Cortex of kidney (tissue), 1 donor: ENCODE measurements at places on chromosomes 3 and 15.

GRCh38 chr3:125220727-125221429, 8.3 kb upstream of the SLC12A8 start:
- no peak for DNase-seq

GRCh38 chr3:49568965-49569364, 14.7 kb downstream of the BSN start:
- no peak for DNase-seq

DNA sequence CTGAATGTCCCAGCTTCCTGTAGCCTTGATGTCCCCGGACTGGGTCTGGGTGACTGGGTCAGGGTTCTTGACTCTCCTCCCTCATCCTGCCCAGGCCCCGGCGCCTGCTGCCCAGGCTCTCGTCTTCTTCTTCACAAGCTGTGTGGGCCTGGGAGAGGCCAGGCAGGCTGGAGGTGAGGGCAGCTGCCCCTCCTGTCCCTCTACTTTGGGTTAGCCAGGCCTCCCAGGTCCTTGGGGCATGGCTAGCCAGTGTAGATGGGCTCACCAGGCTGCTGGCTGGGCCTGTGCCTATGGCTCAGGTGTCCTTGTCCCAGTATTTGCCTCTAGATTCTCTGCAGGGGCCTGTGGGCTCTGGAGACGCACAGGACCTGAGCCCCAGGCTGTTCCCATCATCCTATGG, 31.8 kb downstream of the TKT start:
- no peak for DNase-seq

GRCh38 chr3:46112984-46113383, 85.7 kb upstream of the XCR1 start:
- no peak for DNase-seq

GRCh38 chr15:100033140-100033857, 300.1 kb upstream of the LYSMD4 start:
- DNase-seq, result no peak

DNA sequence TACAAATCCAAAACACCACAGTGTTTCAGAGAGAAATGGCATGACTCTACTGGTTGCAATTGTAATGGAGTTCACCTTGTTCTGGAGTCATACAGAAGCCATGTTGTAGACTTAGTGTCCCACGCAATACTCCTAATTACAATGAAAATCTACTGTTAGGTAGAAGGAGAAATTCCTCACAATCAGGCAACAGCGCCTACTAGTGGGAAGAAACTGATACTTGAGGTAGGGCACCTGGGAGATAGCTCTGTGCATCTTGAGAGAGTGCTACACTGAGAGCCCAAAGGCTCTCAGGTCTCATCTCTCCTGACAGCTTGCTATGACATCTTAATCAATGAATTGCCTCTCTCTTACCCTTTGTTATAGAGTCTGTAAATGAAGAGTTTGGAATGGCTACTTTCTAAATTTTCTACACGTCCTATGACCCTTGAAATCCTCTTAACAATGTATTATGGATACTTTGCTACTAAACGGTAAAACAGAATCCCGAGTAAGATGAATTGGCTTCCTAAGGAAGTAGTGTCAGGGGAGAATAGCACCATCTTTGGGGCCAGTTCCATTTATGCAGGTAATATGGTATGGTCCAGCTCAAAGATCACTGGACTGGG, 422.7 kb upstream of the TPRG1 start:
- no peak for DNase-seq

DNA sequence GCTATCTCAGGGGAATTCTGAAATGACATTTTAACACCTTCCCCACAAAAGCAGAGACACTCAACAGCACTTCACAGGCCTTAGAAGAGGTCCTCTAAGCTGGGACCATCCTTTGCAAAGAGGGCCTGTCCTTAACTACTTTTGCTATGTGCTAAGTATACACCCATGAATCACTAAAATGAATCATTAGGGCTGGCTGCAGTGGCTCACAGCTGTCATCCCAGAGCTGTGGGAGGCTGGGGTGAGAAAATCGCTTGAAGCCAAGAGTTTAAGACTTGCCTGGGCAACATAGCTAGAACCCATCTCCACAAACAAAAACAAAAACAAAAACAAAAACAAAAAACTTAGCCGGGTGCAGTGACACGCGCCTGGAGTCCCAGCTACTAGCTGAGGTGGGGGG, 53.9 kb upstream of the MELTF start:
- DNase-seq, result no peak

- DNase-seq, result no peak
Measured at GRCh38 chr3:11159421-11159904, 5.2 kb downstream of the HRH1 start.

DNA sequence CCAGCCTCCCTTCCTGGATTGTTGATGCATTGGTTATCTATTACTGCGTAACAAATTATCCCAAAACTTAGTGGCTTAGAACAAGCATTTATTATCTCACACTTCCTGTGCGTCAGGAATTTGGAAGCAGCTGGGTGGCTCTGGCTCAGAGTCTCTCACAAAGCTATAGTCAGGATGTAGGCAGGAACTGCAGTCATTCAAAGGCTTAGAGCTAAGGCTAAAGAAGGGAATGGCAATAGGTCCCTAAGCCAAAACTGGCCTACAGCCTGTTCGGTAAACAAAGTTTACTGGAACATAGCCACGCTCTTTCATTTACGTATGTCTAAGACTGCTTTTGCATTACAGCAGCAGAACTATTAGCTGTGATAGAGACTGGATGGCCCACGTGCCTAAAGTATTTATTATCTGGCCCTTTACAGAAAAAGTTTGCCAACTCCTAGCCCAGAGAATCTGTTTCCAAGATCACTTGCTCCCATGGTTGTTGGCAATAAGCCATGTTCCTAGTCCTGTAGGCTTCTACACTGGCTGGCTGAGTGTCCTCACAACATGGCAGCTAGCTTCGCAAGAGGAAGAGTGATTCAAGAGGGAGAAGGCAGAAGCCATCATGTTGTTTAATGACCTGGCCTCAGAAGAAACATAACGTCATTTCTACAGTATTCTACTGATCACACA, 132.4 kb downstream of the SNRK start:
- no peak for DNase-seq

DNA sequence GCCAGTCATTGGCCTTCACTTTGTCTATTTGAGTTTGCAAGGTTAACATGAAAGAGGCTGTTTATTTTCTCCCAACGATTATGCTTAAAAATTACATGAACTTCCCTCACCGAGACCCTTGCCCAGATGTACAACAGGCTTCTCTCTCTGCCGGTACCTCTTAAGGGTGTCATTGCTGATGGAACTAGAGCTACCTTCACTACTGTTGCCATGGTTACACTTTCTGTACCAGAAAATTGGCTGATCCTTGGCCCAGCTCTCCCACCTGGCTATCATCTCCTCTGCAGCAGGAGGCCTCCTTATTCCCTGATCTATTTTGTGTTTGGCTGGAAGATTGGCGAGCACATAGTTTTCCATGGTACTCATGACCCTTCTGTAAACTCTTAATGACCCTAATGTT, 24.0 kb upstream of the LIPC start:
- no peak for DNase-seq

- DNase-seq, result no peak
Measured at GRCh38 chr3:4722103-4722502, 229.0 kb downstream of the ITPR1 start.

- DNase-seq, result no peak
Measured at GRCh38 chr15:66789029-66790025, 87.3 kb downstream of the SMAD6 start.

DNA sequence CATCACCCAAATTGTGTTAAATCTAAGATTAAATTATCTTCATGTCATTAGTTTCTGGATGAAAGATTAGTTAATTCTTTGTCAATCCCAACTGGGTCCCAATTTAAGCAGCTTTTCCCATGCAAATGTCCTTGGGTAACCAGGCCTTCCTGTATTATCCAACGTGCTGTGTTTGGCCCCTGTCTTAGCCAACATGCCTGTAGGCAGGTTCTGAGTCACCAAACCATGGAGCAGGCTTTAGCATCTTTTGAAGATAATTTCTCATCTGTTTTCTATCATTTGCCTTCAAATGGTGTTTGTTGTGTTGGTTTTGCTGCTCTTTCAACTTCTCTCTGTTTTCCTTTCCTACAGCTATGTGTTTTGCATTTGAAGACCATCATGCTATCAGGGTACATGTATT, 216.2 kb downstream of the ITPR1 start:
- DNase-seq, result no peak

DNA sequence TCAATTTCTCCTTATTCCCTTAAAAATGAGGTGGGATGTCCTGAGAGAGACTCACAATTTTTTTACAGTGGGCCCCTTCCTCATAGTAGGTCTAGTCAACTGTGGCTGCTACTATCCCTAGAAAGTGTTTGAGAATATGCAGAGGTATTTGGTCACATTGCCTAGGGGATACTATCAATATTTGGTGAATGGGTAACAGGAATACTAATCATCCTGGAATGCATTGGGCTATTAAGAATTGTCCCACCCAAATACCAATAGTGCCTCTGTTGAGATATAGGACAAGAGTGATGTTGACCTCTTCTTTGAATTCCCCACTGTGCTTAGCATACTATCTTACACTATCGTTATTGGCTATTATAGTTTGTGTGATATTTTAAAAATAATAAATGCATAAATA, 389.4 kb downstream of the DIPK2A start:
- no peak for DNase-seq

DNA sequence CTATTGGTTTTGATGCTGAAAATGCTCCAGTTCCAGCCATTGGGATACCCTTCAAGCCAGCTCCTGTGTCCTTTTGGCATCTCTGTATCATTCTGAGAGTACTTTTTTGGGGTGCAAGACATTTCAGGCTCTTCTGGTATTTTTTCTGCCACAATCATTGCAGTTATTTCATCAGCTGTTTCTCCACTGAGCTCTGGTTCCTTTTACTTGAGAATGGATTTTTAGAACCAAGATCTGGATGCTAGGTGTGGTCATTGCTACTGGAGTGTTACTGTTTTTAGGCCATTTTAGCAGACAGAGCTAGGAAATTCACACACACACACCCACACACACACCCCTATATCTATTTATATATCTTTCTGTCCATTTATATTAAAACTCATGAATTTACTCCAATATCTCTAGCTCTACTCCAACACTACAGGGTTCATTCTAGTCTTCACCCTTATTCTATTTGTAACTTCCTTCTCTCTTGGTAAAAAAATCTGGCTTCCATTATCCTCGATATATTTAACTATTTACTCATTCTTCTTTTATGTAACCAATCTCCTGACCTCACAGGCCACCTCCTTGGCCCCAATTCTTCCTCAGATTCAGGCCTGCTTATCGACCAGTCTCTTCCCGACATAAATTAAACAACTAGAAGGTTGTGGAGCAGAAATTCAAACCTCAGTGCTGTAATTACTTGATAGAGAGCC, 17.0 kb downstream of the SLC35G2 start:
- DNase-seq, result no peak

DNA sequence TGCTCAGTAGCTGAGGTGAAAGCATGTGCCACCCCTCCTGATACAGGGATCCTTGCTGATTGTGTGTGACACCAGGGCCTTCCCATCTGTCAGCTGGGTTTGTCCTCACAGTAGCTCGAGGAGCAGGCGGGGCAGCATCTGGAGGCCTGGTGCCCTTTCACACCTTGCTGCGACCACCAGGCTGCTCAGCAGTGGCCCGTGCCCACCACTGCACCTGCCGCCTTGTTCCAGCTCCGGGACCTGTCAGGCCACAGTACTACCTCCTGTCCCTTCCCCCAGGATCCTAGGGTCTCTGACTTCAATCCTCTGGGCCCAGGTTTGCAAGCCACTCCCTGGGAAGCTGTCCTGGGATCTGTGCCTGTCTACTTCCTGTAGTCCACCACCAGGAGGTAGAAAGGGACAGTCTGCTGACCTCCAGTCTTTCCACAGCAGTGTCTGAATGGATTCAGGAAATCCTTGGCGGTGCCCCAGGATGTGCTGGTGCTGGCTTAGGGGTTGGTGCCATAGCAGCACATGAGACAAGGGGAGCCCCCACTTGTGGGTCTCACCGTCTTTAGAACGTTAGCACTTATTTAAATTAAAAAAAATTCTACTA, 27.5 kb downstream of the APBA2 start:
- no peak for DNase-seq

GRCh38 chr15:90761629-90762028, 44.5 kb downstream of the BLM start:
- DNase-seq, result no peak

DNA sequence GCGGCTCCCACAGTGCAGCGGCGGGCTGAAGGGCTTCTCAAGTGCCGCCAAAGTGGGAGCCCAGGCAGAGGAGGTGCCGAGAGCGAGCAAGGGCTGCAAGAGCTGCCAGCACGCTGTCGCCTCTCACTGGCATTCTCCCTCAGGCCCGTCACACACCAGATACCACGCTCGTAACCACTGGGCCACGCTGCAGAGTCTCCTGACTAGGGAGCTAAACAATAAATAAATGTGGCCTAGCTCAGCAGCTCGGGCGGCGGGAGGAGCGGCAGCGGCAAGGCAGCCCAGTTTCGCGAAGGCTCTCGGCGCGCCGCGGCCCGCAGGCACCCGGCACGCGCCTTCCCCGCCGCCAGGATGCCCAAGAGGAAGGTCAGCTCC, 55.9 kb upstream of the FAM174B start:
- DNase-seq, result no peak

DNA sequence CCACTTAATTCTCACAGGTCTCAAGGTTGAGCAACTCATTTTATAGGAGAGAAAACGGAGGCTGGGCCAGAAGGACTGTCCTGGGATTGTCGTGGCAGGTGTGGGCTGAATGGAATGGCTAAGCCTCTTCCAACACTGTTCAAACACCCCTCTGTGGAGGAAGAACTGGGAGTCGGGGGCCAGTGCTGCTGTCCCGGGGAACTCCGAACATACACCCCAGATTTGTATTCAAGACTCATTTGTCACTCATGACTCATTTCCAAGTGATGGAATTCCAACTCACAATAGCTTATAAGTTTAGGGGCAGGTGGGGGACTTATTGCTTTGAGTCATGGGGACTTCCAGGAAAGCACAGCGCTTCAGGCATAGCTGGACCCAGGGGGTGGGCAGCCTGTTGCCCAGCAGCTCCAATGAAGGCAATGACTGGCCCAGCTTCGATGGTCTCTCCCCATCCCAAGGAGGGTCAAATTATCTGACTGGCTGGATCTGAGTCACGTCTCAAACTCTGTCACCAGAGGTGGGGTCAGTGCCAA, 72.5 kb downstream of the TM2D3 start:
- no peak for DNase-seq

DNA sequence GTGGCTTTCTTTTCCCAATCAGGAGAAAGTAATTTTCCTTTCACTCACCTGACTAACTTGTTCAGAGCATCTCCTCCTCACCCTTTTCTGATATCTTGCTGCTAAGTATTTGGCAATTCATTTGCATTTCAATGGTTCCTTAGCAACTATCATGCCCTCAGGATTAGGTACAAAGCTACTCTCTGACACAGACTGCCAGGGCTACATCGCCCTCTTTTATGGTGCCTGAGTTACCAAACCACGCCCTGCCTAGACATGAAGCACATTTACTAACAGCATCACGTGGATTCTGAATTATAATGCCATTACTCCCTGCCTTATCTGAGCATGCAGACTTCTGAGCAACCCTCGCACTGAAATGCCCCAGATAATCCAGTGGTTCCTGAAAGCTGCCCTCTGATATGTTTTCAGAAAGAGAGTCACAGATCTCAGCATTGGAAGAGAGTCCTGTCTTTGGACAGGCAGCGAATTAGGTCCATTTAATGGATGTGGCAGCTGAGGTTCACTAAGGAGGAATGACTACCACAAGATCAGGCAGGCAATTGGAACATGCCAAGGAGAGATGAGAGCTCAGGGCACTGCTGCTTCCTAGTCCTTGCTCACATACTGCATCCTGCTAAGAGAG, 14.5 kb downstream of the EPHB1 start:
- no peak for DNase-seq

- DNase-seq, result no peak
Measured at GRCh38 chr15:26395624-26396023, 377.2 kb downstream of the GABRB3 start.

GRCh38 chr3:79111375-79112052, 656.3 kb downstream of the ROBO1 start:
- no peak for DNase-seq

- DNase-seq, result no peak
Measured at GRCh38 chr3:37456270-37456708, 281.9 kb upstream of the LRRFIP2 start.
